ENCODE measurements at places on chromosomes 7 and 10.

DNA sequence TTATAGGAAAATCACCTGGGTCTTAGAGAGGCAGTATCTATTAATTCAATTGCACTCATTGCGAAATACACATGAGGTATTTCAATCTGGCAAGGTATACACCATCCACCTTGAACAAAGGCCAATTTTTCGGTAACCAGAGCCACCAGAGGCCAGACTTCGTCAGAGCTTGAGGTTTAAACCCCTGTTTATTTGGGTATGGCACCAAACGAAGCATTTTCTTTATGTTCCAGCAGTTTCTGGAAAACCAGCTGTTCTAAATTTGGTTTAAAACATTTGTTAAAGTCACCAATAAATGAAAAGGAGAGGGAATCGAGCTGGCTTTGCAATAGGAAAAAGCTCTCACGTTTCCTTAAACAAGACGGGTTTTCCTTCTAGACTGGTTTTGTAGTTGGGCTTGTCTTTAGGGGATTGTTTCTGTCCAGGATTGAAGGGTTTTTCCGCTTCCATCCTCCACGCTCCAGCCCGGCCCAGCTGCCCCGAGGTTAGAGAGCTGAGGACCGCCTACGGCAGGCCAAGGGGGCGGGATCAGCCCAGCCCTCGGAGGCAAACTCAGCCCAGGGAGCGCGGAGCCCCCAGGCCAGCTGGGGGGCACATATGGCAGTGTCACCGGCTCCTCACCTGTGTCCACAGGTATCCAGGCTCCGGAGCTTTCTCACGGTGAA, 539.4 kb upstream of the MGMT start:
- no peak for DNase-seq

- no peak for DNase-seq
Observed at GRCh38 chr7:33630359-33630758, 275.0 kb upstream of the BMPER start.

DNA sequence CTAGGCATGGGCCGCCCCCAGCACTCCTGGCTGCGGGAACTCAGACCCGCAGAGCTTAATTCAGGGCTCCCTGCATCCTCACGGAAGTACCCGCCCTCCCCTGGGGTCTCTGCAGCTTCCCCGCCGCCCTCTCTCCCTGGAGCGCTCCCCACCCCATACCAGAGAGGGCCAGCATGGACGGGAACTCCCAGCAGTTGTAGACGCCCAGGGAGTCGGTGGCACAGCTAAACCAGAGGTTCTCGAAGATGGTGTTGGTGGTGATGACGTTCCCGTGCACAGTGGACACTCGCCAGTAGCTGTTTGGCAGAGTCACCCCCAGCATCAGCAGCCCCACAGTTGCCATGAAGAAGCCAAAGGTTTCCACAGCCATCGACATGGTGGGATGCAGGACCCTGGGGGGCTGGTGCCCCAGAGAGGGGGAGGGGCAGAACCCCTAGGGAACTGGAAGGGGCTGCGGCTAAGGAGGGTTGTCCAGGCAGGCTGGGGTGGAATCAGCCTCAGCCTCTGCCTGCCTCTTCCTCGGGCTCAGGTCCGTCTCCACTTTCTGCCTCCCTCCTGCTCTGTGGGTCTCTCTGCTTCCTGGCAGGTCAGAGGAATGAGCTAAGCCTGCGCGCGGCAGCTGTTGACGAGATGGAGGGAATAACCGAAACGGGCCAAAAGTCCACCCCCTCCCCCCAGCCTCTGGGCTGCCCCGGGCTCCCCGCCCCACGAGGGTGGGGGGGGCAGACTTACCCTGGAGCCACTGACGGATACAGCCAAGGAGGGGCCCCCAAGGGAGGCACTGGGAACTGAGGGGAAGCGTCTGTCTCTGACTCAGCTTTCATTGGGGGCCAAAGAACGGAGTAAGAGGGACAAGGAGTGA, at the start of gene CLDN15:
Gene CLDN15, minus strand, starts transcription at position 597 of the 862 bp plus-strand sequence. Its CDS starts 221 bp downstream, at position 376.
- DNase-seq: no peak

GRCh38 chr7:130741331-130741995, 7.5 kb upstream of the KLF14 start:
- no peak for DNase-seq

Measured in NCI-H1417 treated with DMSO at 0.1 percent for 48 hours (cell line).